ENCODE measurements at places on chromosomes 11 and 22.

DNA sequence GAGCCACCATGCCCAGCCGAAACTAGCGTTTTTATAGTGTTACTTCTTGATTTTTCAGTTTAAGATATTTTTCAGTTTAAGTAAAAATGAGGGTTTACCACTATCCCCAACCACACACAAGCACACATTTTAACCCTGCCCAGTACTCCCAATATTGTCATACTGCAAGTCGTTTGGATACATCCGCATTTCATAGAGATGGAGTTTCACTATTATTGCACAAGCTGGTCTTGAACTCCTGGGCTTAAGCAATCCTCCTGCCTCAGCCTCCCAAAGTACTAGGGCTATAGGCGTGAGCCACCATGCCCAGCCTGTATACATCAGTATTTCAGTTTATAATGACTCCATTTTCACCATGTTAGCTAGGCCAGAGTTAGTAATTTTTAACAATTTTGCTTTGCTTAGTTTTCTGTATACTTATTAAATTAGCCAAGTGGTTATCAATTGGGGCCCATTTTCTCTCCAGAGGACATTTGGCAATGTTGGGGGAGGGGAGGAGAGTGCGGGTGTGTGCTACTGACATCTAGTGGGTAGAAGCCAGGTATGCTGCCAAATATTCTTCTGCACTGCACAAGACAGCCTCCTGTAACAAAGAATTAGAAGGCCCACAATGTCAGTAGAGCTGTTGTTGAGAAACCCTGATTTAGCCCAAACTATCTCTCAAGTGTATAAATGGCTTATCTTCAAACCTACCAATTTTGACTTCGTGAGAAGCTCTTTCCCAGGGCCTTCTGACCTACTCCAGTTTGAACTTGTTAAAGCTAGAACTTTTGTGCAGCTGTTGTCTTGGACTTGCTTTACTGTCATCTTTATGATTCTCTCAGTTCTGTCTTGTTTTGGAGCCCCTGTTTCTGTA is 7.3 kb downstream of the USP47 start:
- DNase-seq: no peak

DNA sequence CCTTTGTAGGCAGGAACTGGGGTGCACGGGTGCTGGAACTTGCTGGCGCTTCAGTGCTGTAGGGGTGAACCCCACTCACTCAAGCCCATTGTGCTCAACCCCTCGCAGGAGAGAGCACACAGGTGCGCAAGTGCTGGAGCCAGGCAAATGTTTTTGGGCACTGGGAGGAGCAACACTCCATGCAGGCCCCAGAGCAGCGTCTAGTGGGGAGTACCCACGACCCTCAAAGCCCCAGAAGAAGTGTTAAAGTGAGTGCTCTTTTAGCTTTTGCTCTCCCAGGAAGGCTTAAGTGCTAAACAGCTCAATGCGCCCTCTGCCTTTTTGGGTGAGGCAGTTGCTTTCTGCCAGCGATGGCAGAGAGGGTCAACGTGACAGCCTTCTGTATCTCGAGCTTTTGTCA is 282.2 kb upstream of the ARHGAP42 start:
- DNase-seq: no peak

GRCh38 chr11:45413156-45413858 is 127.2 kb upstream of the SYT13 start:
- DNase-seq: no peak

GRCh38 chr22:49091917-49092545 is 735.6 kb downstream of the BRD1 start:
- DNase-seq: no peak

DNA sequence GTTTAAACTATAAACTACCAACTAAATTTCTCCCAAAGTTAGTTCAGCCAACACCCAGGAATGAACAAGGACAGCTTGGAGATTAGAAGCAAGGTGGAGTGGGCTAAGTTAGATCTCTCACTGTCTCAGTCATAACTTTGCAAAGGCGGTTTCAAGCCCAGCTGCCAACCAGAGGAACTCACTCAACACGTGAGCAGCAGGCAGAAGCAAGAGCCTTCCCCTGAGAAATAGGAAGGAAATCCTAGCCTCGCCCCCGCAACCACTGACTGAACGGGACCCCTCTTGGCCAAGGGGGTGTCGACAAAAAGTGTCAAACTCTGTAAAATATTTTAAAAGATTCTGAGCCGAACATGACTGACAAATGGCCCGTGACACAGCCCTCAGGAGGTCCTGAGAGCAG is 4.4 kb upstream of the KRTAP5-9 start:
- no peak for DNase-seq

GRCh38 chr11:17743808-17744119 is 9.2 kb downstream of the KCNC1 start:
- DNase-seq: no peak

DNA sequence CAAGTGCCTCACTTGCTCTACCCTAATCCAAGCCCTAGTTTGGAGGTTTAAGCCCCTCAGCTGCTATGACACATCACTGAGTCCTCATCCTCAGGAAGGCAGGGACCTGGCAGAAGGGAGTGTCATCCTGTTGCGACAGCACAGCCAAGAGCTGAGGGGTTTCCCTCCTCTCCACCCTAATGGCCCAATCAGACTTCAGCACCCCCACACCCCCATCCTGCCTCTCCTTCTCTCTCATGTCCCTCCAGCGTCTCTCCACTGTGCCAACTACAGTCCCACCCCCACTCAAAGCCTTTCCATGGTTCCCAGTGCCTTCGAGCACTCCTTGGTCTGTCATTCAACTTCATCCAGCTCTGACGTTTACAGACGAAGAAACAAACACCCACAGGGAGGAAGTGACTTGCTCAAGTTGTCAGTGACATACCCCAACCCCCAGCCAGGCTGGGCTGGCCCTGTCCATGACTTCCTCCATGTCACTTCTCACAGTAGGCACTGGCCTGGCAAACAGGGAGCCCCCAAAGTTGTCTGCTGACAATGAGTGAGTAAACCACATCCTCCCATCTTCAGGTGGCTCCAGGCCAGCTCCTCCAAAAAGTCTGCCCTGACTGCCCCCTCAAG is 15.6 kb downstream of the ARAP1 start:
- no peak for DNase-seq

GRCh38 chr22:31082606-31083376 is 1.7 kb downstream of the SMTN start:
- DNase-seq: no peak

DNA sequence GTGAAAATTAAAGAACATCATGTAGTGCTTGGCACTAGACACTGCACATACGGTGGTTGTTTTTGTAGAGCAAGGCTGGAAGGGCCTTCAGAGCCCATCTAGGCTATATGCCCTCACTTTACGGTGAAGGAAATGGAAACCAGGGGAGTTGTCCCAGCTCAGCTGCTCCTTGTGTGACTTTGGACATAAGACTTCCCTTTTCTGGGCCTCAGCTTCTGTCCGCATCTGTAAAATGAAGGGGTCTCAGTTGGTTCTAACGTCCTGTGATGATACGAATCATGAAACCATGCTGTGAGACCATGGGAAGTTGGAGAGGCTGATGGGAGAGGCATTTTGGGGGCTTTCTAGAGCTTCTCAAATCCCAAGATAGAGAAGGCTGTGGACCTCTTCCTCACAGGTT is 4.7 kb downstream of the KCNE3 start:
- no peak for DNase-seq

DNA sequence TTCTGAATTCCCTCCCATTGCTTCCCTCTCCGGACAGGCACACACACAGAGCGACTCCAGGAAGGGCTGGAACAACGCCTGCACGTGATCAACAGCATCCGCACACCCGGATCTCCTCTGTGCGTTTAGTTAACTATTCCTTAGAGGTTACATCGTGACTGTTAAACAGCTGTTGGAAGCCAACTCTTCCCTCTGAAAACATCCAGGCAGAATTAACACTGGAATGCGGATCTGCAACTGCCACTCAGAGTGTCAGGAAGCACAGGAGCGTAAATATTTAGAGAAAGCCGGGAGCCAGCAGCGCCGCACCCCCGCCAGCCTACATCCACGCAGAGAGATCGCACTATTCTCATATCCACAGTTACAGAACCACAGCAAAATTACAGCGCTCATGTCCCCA is 46.2 kb downstream of the SHANK2 start:
- DNase-seq: no peak

DNA sequence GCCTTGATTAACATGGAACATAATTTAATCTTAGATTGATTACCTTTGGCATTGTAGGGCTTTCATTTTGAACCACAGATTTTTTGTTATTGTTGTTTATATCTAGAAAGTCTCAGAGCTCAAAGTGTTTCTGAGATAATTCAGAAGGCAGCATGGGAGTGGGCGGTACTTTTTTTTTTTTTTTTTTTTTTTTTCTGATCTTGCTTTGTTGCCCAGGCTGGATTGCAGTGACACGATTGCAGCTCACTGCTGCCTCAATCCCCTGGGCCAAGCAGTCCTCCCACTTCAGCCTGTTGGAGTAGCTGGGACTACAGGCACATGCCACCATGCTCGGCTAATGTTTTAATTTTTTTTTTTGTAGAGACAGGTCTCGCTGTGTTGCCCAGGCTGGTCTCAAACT is 21.5 kb downstream of the CAT start:
- no peak for DNase-seq

- no peak for DNase-seq
These were observed 159.9 kb downstream of the CCDC34 start for GRCh38 chr11:27203077-27203647.

DNA sequence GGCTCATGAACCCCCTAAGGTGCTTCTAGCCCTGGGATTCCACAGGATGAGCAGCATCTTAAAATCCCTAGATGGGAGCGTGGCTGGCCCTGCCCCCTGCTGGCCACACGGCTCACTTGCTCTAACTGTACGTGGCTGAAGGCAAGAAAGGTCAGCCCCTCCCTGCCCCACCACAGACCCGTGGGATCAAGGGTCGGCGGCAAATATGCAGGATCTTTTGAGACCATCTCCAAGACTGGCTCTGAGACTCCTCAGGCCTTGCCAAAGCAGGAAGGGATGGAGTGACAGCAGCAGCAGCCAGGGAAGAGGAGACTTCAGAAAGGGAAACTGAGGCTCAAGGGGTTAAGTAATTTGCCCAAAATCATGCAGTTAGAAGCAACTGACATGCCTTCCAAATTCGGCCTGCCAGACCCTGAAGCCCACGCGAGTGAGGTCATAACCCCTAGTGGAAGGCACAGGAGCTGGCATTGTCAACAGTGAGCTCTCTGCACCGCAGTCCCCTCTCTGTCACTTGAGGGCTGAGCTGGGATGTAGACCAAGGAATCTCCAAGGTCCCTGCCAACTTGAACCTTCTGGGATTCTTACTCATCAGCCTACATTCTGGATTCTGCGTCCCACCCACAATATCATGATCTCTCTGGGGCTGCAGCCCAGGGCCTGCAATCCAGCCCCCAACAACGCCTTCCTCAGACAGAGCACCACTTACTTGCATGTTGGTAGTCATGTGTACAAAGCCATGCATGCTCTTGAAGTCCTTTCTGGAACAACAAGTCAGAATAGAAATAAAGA is 31.4 kb downstream of the CREB3L1 start:
- DNase-seq: peak; percentile 71

DNA sequence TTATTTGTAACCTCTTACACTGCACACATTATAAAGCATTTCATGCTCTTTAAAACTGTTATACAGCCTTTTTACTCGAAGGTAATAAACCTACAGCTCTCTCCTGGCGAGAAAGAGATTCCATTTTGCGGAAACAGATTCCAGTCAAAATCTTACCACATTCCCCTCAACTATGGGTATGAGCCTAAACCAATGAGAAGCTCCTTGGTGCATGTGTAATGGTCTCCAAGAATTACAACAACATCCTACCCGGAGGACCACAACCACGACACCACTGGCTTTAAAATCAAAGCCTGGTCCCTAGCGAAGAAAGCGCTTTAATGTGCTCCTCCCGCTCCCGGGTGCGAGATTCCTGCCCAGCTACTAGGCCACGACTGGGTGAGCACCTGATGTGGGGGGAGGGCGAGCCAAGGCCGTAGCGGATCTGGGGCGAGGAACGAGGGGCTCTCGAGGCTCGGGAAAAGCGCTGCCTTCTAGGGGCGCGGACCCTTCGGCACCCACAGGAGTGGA is 821 bp downstream of the CELF1 start:
- no peak for DNase-seq

DNA sequence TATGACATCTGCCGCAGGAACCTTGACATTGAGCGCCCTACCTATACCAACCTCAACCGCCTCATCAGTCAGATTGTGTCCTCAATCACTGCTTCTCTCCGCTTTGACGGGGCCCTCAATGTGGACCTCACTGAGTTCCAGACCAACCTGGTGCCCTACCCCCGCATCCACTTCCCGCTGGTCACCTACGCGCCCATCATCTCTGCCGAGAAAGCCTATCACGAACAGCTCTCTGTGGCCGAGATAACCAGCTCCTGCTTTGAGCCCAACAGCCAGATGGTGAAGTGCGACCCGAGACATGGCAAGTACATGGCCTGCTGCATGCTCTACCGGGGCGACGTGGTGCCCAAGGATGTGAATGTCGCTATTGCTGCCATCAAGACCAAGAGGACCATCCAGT is 16.0 kb downstream of the TUBA8 start:
- DNase-seq: no peak

- no peak for DNase-seq
These were observed 72.5 kb downstream of the SWAP70 start for GRCh38 chr11:9736365-9736764.

DNA sequence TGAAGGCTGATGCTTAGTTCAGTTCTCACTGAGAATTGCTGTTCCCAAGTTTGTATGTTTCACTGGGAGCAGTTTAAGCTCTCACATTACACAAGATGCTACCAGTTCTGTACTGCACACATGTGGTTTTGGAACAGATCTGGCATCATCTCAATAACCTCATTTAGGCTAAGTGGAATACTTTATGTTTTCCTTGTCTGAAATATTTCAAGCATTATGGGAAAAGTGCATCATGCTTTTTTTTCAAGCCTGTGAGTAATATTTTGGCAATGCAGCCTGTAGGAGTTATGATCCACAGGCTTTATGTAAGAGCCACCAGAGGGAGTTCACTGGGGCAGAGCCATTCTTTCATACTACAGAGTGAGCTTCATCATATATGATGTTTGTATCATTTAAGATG is 141.5 kb downstream of the OR4C45 start:
- DNase-seq: no peak

DNA sequence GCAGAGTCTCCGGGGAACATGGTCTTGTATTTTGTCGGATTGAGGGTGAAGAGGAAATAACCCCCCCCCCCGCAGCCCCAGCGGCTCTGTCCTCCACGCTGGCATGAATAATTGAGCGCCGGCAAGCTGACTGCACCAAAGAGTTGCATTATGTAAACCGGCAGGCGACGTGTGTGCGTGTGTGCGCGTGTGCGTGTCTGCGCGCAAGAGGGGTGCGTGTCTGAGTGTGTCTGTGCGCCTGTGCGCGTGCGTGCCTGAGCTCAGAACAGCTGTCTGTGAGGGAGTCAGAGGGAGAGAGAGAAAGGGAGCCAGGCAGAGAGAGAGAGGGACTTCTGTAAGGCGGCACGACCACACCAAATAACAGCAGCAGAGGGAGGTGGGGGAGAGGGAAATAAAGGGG is 94.4 kb downstream of the SCN3B start:
- DNase-seq: no peak

DNA sequence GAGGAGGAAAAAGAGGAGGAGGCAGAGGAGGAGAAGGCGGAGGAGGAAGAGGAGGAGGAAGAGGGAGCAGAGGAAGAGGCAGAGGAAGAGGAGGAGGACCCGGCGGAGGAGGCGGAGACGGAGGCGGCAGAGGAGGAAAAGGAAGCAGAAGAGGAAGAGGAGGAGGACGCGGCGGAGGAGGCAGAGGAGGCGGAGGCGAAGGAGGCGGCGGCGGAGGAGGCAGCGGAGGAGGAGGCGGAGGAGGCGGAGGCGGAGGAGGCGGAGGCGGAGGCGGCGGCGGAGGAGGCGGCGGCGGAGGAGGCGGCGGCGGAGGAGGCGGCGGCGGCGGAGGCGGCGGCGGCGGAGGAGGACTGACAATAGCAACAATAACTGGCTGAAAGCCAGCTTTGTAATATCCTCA is 616.6 kb downstream of the TBC1D22A start:
- DNase-seq: no peak

Measured in iPS DF 6.9 (cell line).